Heart right ventricle (tissue), 16 donors: ENCODE measurements at places on chromosomes 5 and 9. TPM values are rescaled to one million over a fixed set of nuclear protein-coding genes. Genes with fewer than 3 reads are reported as not detected.

DNA sequence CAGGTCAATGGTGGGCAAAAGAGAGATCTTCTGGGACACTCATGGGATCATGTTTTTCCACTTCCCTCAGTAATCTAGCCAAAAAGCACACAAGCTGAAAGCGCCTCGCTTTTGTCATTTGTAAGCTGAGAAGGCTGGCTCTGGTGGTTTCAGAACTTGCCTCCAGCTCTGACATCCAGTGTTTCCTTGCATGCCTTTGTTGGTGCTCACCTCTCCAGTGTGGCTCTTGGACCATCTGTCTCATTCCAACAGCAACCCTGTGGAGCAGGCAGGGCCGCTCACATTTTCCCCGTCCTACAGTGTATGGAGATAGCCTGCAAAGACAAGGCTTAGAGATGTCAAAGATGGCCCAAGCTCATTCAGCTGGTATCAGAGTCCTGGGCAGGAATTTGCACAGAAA, 160.8 kb upstream of the KLF4 start:
- no peak for DNase-seq

GRCh38 chr9:16414451-16414850, 456.0 kb downstream of the BNC2 start:
- DNase-seq, result no peak

DNA sequence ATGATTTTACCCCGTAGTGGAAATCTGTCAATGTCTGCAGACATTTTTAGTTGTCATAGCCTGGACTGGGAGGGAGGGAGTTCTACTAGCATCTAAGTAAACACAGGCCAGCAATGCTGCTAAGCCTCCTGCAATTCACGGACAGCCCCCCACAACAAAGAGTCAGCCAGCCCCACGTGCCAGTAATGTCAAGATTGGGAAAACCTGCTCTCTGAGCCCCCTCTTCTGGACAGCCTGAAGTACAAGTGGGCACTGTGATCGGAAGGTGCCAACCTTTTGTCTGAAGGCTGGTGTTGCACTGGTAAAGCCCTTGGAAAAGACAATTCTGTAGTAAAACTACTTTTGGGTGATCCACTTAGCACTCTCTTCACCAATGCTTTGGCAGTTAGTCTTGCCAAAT, 154.5 kb downstream of the TARS1 start:
- no peak for DNase-seq

DNA sequence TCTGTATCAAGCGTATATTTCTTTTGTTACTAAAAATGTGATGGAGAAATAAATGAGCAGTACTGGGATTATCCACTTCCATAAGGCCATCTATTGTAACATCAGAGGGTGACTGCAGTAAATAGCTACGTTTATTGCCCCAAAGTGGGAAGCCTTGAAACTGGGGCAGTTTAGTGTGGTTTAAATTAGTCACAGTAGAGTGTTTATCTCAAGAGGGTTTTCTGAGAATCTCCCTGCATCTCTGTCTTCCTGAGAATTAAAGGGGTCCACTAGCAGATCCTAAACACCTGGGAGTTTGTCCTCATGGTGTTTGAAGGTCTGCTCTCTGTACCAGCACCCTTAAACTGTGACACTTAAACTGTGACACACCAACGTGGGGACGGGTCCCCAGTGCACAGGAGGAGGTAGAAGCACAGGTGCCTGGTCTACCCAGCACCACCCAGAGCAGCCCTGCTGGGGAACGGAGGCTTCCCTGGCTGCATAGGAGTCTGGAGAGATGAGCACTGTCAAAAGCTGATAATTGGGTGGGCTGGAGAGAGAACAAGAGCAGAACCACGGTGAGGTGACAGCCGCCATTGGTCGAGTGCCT, 25.2 kb downstream of the PRRC2B start:
- no peak for DNase-seq

DNA sequence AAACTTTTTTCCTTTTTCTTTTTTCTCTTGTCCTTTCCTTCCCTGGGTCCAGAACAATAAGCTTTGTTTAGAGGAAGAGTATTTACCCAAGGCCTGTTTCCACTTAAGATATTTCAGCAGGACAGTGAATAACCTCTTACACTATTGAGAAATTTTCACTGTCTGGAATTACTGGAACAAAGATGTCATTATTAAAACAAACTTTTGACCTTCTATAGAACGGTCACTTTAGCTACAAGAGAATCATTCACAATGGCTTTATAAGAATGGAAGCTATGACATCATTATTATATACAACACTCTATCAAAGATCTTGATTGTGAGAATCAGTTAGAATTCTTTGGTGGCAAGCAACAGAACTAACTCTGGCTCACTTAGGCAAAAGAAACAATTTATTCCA, 22.0 kb upstream of the ARHGAP26 start:
- DNase-seq, result no peak

- no peak for DNase-seq
Measured at GRCh38 chr5:64775291-64775690, 6.6 kb downstream of the CWC27 start.

GRCh38 chr9:98520221-98520960, 188.3 kb downstream of the GABBR2 start:
- no peak for DNase-seq

DNA sequence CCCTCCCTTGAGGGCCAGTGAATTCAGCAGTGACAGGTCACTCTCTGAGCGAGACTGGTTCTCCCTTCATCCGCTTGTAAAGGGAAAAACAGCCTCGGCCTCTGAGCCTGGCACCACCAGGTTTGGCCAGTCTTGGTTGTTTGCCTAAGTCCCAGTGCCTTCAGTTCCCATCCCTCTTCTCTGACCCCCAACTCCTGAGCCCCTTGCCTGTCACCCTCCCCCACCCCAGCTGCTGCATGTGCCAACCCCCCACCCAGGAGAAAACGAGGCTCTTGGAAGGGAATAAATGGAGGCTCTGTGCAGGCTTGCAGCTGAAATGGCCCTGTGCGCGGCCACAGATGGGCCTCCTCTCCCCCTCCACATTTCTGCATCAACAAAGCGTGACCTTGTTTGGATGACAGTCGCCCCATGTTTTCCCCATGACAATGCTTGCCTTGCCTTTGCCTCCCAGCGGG, 3.1 kb downstream of the URM1 start:
- no peak for DNase-seq

- DNase-seq, result no peak
Measured at GRCh38 chr9:82183181-82183860, 194.7 kb downstream of the SPATA31D1 start.

DNA sequence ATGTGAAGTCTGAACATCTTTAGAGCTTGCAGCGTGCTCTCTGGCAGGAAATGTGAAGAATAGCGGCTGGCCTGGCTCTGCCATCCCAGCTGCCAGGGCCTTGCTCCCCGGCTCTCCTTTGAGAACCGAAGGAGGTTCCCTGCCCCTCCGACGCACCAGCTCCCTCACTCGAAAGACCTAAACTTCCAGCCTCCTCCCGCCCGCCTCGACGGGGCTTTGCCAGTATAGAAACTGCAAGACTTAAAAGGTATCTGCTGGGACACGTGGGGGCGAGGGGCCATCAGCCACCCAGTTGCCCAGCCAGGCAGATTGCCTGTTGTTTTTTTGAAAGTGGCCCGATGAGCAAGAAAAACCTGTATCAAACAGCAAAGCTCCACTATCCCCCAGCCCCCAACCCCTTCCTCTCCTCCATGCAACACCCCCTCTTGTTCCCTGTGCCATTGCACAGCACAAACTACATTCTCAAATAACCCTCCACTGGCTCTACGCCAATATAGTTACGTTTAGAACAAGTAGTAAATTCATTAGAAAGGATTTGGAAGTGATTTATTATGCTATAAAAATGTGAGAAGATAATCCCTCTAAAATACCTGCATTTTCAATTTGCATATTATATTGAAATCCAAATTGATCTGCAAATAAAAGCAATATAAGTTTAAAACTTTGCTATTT, 331.9 kb downstream of the MED10 start:
- no peak for DNase-seq

DNA sequence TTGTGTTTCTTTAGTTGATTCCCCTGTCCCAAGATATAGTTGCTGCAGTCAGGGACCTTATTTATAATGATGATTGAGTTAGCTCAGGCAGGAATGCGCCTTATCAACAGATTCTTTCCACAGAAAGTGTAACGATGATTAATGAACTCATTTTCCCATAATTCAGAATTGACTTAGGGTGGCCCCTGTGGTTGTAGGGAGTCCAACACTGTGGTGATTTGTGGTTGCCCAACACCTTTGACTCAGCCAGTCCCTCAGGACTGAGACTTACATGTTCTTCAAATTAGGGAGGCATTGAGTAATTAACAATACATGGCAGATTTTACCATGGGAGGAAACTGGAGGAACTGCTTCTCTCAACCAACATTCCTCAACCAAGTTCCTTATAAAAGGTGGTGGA, 221.9 kb downstream of the GABRG2 start:
- DNase-seq, result no peak

DNA sequence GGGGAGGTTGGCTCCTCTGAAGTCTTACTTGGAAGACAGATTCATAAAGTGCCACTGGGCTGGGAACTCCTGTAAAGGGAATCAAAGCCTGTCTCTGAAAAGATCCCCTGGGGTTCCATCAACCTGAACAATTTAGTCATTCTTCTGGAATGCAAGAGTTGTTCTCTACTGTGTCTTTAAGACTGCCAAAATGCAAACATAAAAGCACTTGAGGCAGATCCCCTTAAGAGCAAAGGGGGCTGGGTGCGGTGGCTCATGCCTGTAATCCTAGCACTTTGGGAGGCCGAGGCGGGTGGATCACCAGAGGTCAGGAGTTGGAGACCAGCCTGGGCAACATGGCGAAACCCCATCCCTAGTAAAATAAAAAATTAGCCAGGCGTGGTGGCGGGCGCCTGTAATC, 16.7 kb downstream of the CDKN2AIPNL start:
- DNase-seq, result no peak

- DNase-seq, result no peak
Measured at GRCh38 chr9:103617046-103617445, 477.1 kb upstream of the SMC2 start.

GRCh38 chr9:2022560-2022959, 7.4 kb downstream of the SMARCA2 start:
- no peak for DNase-seq

DNA sequence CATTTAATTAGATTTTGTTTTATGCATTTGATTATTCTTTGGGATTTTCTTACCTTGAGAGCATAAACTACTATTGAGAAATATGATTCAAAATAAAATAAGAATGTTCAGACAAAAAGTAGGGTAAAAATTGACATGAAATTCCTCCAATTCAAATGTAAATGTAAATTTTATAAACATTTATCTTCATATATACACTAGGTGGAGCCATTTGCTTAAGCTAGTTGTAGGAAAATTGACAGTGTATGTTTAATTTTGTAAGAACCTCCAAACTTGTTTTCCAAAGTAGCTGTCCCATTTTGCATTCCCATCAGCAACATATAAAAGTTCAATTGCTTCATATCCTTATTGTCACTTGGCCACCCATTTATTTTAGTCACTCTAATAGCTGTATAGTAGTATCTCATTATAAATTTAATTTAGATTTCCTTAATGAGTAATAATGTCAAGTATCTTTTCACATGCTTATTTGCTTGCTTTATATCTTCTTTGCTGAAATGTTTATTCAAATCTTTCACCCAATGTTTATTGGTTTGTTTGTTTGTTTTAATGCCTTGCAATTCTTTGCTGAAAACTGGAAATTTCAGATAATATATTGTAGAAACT, 37.6 kb upstream of the SLCO6A1 start:
- no peak for DNase-seq

DNA sequence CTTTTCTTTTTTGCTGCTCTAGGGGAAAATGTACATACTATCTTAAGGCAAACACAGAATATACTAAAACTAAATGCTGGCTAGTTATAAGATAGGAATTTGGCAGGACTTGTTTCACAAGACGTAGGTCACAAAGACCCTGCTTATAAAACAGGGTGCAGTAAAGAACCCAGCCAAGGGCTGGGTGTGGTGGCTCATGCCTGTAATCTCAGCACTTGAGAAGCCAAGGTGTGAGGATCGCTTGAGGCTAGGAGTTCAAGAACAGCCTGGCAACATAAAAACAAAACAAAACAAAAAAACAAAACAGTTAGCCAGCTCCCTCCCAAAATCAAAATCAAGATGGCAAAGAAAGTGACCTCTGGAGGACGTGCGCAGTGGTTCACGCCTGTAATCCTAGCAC, 49.5 kb upstream of the DENND4C start:
- no peak for DNase-seq

DNA sequence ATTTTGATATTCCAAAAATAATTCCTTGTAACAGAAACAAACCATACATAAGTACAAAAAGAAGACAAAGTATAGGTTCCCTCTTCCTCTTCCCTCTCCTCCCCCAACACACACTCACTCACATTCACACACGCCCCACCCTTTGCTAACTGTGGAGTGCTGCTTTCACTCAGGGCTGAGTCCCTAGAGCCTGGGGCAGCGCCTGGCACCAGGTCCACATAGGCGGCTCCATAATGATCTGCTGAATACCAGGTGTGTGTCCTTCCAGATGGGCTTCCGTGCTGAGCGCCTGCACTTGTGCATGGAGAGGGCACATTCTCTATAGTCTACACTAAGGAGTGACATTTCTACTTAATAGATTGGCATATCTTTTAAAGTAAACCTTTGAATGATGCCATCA, 3.7 kb downstream of the SEMA4D start:
- no peak for DNase-seq

- DNase-seq, result no peak
Measured at GRCh38 chr9:117672369-117672768, 31.8 kb upstream of the TLR4 start.

- DNase-seq, result no peak
Measured at GRCh38 chr5:95848701-95849100, 26.2 kb upstream of the GLRX start.

DNA sequence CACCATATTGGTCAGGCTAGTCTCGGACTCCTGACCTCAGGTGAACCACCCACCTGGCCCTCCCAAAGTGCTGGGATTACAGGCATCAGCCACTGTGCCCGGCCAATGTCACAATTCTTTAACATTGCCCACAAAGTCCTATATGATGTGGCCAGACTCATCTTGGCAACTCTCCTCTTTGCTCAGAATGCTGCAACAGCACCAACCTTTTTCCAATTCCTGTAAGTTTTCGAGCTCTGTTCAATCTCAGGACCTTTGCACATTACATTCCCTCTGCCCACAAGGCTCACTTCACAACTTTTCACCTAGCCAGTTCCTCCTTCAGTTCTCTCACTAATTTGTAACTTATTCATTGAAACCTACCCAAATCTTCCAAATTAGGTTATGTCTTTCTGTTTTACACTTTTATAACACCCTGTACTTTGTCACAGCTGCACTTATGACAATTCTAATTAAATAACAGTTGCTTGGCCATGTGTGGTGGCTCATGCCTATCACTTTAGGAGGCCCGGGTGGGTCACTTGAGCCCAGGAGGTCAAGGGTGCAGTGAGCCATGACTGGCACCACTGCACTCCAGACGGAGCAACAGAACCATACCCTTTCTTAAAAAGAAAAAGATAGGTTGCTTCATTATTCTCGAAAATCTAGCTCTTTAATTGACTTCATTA, 30.9 kb upstream of the GLDC start:
- DNase-seq, result no peak

GRCh38 chr9:89596937-89597555, 7.8 kb upstream of the GADD45G start:
- DNase-seq, result no peak

- DNase-seq, result no peak
Measured at GRCh38 chr5:131406975-131407638, 143.3 kb downstream of the CDC42SE2 start.

- DNase-seq, result no peak
Measured at GRCh38 chr9:82363198-82363597, 374.6 kb downstream of the SPATA31D1 start.

The CYLC2 gene
- total RNA-seq, result not detected

The ANKRD34B gene
- not detected for total RNA-seq

The MYO10 gene
- 4.6 TPM for total RNA-seq

The FCN1 gene
- total RNA-seq, result 3.0 TPM

The MAN1B1 gene
- total RNA-seq, result 25.4 TPM

The PPP3R2 gene
- total RNA-seq, result not detected

The FOXI1 gene
- total RNA-seq, result not detected

The PDZD2 gene
- total RNA-seq, result 117 TPM

The FBP2 gene
- not detected for total RNA-seq
